ENCODE measurements at places on chromosomes 2 and 18.
A peak's percentile ranks its signal among the peaks of the same experiment; 100 is the strongest.

GRCh38 chr2:146251328-146251727 lies 1593.5 kb upstream of the ACVR2A start:
- DNase-seq = no peak

DNA sequence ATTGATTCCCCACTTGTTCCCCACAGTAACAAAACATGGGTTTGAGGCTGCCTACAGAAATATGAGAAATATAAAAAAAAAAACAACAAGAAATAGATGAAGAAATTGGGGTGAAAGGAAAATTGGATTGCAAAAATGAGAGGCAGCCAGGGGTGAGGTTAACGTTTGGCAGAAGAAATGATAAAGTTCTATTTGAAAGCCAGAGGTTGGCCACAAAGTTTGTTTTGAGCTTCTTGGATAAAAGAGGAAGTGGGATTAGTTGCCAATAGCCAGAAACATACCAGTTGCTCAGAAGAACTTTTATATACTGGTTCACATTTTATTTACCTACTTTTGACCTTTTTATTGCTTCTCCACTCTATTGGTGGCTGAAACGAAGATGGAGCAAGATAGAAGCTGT lies 67.5 kb downstream of the FASTKD2 start:
- no peak for DNase-seq

GRCh38 chr2:175074478-175074877 lies 69.3 kb upstream of the CHN1 start:
- DNase-seq = no peak

GRCh38 chr2:141362311-141362710 lies 768.5 kb downstream of the LRP1B start:
- DNase-seq = no peak

DNA sequence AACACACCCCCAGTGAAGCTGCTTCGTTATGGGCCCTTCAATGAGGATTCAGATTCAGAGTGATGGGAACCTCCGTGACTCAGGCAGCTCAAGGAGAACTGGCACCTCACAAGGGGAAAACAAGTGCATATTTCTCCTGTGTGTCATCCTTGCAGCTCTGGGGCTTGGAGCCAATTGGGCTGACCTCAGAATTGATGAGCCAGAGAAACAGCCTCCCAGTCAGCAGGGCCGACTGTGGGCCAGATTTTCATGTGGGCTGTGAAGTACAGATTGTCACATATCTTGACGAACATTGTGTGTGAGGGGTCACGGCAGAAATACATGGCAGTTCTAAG lies 189.6 kb upstream of the SP5 start:
- DNase-seq = peak; percentile 52

GRCh38 chr2:236376566-236377244 lies 112.5 kb upstream of the ASB18 start:
- no peak for DNase-seq

- no peak for DNase-seq
Observed at GRCh38 chr18:51342815-51343214, 145.3 kb upstream of the MEX3C start.

- no peak for DNase-seq
Observed at GRCh38 chr2:19532547-19533196, 174.2 kb upstream of the OSR1 start.

- DNase-seq = peak; percentile 50
Observed at GRCh38 chr2:28360718-28361293, 31.9 kb upstream of the FOSL2 start.

GRCh38 chr2:216294305-216294704 lies 78.0 kb downstream of the MARCHF4 start:
- no peak for DNase-seq

DNA sequence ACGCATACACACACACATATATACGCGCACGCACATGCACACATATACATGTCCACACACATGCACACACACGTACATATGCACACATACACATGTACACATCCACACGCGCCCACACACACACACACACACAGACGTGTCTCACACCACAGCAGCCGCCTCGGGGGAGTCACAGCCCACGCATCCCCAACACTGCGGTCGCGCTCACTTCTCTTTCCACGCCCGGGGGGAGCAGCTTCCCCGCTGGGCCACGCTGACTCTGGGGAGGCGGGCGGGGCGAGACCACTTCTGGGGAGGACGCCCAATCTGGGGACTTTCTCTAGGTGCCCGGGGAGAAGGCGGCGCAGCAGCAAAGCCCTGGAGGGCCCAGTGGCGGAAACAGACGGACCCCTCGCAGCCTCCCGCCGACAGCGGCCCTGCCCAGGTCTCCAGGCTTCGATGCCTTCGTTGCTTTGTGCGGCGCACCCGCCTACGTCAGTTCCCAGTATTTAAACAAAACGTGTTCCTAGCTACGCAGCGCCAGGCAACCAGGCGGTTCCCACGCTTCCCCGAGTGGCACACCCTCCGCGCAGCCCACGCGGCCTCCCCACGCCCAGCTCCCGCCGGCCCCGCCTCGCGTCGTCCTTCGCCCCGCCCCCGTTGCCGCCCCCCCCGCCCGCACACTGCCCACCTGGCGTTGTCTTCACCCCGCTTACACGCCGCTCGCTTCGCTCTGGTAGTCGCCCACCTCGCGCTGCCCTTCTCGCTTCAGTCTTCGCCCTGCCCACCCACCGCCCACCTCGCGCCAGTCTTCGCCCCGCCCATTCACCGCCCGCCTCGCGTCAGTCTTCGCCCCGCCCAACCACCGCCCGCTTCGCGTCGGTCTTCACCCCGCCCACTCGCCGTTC lies 810 bp upstream of the RBFA start:
- peak; percentile 32 for DNase-seq

- no peak for DNase-seq
Observed at GRCh38 chr2:10124538-10125045, 2.1 kb downstream of the RRM2 start.

DNA sequence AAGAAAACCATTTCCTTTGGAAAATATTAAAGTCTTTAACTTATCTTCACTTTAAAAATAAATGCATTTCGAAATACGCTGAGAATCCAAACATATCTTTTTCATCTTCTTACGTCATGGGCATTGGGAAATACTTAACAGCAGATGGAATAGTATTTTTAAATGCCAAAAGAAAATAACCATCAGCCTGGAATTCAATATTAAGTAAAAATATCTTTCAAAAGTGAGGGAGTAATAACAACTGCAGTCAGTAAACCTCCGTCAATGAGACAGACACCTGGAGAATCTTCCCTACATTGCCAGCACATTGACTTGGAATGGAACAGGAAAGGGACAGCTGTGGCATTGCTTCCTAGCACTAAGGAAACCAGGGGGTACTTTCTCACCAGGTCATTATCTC lies 290.4 kb upstream of the TNP1 start:
- no peak for DNase-seq

GRCh38 chr2:151817929-151818328 lies 10.3 kb downstream of the ARL5A start:
- DNase-seq = no peak

- no peak for DNase-seq
Observed at GRCh38 chr18:45713239-45713638, 10.7 kb upstream of the SLC14A1 start.

DNA sequence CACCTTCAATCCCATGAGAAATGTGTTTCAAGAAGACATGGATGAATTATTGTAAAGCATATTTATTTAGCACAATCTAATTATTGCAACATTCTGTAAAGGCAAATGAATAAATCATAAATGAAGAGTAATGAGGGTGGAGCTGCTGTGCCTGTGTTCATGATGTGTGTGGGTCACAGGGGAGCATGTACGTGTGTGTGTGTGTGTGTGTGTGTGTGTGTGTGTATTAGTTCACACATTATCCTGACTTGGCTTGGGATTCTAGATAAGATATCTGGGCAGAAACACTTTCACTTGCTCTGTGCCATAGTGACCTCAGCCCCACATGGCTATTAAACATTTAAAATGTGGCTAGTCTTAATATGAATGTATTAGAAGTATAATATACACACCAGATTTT lies 361.8 kb downstream of the ALK start:
- no peak for DNase-seq

DNA sequence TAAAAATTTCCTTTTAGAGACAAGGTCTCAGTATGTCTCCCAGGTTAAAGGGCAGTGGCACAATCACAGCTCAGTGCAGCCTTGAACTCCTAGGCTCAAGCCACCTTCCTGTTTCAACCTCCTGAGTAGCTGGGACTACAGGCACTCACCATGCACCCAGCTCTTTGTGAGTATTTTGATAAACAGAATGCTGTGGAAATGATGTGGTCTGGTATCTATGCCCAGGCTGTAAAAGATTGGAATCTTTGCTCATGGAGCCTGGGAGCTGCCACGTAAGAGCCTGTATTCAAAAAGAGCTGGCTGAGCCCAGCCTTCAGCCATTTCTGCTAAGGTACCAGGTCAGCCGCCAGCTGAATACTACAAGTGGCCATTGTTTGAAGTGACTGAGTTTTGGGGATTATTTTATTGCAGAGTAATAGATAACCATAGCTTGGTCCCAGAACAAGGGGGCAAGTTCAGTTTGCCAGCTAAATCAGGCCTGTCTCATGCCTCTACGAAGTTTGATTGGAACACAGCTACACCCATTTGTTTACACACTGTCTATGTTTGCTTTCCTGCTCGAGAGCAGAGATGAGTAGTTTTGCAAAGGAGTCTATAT lies 21.3 kb upstream of the ARL5A start:
- DNase-seq = no peak

GRCh38 chr2:239994086-239994485 lies 31.1 kb downstream of the NDUFA10 start:
- no peak for DNase-seq

DNA sequence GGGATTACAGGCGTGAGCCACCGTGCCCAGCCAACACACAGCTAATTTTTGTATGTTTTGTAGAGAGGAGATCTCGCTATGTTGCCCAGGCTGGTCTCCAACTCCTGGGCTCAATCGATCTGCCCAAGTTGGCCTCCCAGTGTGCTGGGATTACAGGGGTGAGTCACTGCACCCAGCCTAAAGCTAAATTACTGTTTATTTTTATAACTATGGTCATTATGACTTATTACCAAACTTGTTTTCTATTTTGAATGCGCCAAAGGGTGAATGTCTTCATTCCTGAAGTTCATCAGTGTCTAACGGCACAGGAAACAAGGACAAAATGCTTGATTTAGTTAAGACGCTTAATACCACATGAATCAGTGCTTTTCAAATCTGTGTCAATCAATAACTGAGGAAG lies 38.9 kb upstream of the GREB1L start:
- no peak for DNase-seq

DNA sequence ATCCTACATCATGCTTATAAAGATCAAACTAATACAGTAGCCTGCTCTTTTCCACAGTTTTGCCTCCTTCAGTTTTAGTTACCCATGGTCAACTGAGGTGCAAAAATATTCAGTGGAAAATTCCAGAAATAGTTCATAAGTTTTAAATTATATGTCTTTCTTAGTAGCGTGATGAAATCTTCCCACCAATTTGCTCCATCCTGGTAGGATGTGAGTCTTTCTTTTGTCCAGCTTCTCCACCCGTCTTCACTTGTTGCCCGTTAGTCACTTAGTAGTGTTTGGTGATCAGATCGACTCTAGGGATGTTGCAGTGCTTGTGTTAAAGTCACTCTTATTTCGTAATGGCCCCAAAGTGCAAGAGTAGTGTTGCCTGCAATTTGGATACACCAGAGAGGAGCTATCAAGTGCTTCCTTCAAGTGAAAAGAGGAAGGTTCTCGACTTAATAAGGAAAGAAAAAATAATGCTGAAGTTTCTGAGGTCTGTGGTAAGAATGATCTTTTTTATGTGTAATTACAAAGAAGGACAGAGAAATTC lies 57.0 kb downstream of the CEP192 start:
- no peak for DNase-seq

GRCh38 chr2:231286964-231287363 lies 88.5 kb downstream of the ARMC9 start:
- DNase-seq = no peak

- DNase-seq = no peak
Observed at GRCh38 chr2:223674998-223675609, 72.9 kb upstream of the SCG2 start.
